Posterior vena cava (tissue), 2 donors: ENCODE measurements at places on chromosomes 5 and 9. TPM values are rescaled to one million over a fixed set of nuclear protein-coding genes. Genes with fewer than 3 reads are reported as not detected.

ISCA1 gene
- 27.4 TPM for total RNA-seq

DNA sequence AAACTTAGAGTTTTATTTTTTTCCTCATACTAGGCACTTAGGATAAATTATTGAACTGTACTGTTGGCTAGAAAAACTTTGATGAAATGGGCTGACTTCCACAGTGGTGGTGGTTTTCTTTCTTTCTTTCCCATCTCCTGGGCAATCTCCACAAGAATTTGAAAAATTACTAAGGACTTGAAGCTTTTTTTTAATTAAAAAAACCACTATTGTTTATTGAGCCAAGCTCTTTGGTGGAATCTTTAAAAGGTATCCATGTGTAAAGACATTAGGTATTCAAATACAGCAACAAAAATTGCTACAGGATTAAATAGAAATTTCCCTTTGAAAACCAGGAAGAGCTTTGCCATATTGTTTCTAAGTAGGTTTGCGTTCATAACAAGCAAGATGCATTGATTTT, 14.1 kb downstream of the MARCHF6 start:
- no peak for DNase-seq

RORB gene
- total RNA-seq, result 0.62 TPM

DNA sequence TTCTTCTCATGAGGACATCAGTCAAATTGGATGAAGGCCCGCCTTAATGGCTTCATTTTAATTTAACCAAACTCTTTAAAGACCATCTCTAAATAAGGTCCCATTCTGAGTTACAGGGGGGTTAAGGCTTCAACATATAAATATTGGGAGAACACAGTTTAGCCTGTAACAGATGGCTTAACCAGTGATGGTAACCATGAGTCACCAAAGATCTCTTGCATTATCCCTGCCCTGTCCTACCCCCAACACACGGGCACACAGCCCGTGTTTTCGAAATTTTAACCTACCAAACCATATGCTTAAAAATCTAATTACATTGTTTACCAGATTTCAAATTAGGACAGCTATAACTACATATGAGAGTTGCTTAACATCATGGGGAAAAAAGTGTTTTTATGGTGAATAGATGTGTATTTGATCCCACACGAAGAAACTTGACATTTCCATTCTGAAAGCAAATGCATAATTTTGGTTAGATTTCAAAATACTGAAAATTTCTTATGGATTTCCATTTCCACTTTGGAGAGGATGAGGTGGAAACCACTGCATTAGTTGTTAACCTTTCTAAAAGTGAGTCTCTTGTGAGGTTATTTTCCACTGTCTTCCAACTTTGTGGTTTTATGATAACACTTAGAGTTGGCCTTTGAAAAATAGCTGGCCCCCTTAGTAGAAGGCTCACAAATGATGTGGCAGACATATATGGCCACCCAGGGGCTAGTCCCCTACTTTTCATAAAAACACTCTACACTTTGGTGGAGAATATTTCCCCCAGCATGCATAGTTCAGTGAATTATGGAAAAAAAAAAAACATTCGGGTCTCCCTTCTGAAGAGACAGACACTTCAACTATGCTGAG, 849.3 kb downstream of the TLE1 start:
- DNase-seq, result no peak

DNA sequence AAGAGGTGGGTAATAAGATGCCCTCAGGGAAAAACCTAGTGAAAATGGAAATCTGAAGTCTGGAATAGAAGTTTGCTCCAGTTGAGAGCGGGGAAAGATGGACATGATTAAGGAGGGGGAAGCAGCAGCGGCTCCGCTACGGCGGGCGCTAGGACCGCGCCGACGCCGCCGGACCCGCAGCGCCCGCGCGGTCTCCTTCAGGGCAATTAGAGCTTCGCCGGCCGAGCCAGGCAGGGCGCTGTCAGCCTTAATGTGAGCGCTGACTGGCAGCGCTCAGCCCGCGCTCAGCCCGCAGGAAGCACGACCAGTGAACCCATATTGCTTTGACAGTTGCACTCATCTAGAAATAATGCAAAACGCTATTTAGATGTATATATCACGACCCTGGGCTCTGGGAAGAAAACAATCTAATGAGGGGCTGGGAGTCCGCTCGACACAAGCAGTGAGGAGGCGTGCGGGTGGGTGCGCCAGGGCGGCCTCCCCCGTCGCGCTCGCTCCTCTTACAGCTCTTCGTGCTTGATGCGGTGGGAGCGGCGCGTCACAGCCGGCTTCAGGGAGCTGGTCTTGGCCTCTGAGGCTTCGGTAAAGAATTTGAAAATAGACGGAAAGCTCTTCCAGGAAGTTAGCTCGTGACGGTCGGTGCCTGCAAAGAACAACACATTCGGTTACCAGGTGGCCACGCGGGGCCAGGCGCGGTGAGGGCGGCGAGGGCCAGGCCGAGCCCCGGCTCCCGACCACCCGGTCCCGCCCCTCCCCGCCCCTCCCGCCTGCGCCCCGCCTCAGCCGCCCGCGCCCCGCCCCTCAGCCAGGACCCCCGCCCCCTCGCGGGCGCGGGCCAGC, 37.7 kb downstream of the NR2F1 start:
- DNase-seq, result peak; percentile 92
